ENCODE measurements at places on chromosomes 1 and 21.
A peak's percentile ranks its signal among the peaks of the same experiment; 100 is the strongest.

- DNase-seq: no peak
These were observed 26.7 kb upstream of the CYP4X1 start for GRCh38 chr1:46996659-46997281.

GRCh38 chr1:16721871-16722641, 18.3 kb upstream of the RNU1-4 start:
- no peak for DNase-seq

GRCh38 chr1:219587801-219588561, 24.9 kb downstream of the ZC3H11B start:
- peak; percentile 61 for DNase-seq

DNA sequence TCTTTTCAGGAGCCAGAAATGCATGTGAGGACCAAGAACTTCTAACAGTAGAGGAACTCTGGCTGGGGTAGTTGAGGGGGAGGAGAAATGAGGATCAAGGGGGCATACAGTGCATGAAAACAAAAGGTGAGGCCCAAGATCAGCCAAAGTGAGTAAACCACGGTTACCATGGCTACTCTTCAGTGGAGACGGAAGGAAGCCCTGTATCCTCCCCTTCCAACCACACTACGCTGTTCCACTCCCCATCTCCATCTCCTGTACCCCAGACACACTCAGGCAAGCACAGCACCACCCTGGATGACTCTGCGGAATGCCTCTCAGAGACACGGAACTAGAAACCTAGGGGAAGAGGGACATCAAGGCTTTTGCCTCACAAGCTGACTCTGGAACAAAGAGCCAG, 157.6 kb upstream of the CAMK1G start:
- DNase-seq: no peak

GRCh38 chr1:235503403-235504121, 690 bp downstream of the B3GALNT2 start:
- DNase-seq: peak; percentile 79

GRCh38 chr1:183070923-183071618, 47.9 kb downstream of the LAMC1 start:
- DNase-seq: no peak

DNA sequence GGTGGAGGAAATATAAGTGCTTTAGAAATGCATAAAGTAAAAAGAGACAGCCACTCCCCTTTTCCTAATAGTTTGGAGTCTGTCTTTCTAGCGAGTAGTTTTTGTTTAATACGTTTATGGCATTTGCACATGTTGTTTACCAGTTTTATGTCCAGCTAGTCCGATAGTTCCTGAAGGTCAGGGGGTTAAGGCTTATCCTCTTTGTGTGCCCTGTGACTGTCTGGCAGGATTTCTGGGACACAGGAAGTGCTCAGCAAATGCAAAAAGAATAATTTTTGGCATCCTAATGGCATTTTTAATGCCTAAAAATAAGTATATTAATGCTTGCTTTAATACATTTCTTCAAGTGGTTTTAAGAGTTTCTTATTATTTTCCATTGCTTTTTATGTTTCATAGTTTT, 58.4 kb downstream of the DYRK1A start:
- DNase-seq: no peak

GRCh38 chr1:28926629-28927265, 12.4 kb downstream of the EPB41 start:
- no peak for DNase-seq

GRCh38 chr1:218459450-218459849, 114.3 kb downstream of the TGFB2 start:
- no peak for DNase-seq

GRCh38 chr1:32627596-32628162, 22.7 kb downstream of the ZBTB8OS start:
- DNase-seq: no peak

- no peak for DNase-seq
These were observed 64.5 kb upstream of the SPATA6 start for GRCh38 chr1:48536477-48536876.

GRCh38 chr1:9475061-9475627, 64.1 kb upstream of the SLC25A33 start:
- DNase-seq: no peak

GRCh38 chr21:33259428-33259827, 6.7 kb upstream of the IL10RB start:
- DNase-seq: no peak

DNA sequence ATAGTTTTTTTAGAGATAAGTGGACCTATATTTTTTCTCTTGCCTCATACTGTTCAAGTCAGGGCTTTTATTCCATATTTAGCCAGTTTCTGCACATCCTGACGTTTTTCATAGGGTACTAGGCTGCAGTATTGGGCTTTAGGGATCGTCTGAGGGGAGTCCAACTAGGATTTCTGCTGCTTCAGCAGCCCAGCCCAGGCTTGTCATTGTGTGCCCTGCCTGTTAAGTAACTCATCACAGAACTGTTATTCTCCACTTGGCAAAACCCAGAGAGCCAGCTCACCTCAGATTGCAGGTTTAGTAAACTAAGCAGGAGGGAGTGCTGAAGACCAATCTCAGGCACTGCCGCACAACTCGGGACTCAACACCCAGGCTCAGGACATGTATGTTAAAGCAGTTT, 2.8 kb downstream of the GALNT2 start:
- DNase-seq: peak; percentile 24

DNA sequence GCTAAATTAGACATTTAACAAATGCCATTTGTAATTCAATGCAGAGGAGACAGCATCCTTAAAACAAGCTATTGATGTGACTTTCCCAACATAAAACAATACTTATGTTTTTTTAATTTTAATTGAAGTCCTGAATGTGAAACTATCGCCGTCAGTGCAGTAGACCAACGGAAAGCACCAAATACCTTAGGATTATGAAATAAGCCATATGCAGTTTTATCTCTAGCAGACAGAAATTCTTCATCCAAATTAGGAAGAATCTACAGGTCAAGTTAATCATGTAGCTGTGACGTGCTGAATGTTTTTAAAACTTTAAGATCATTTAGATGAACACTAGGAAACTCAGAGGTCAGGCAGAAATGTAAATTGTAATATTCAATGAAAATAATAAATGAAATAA, 714 bp upstream of the ST6GALNAC5 start:
- no peak for DNase-seq

GRCh38 chr1:174114788-174115448, 44.4 kb upstream of the RABGAP1L start:
- DNase-seq: peak; percentile 86

DNA sequence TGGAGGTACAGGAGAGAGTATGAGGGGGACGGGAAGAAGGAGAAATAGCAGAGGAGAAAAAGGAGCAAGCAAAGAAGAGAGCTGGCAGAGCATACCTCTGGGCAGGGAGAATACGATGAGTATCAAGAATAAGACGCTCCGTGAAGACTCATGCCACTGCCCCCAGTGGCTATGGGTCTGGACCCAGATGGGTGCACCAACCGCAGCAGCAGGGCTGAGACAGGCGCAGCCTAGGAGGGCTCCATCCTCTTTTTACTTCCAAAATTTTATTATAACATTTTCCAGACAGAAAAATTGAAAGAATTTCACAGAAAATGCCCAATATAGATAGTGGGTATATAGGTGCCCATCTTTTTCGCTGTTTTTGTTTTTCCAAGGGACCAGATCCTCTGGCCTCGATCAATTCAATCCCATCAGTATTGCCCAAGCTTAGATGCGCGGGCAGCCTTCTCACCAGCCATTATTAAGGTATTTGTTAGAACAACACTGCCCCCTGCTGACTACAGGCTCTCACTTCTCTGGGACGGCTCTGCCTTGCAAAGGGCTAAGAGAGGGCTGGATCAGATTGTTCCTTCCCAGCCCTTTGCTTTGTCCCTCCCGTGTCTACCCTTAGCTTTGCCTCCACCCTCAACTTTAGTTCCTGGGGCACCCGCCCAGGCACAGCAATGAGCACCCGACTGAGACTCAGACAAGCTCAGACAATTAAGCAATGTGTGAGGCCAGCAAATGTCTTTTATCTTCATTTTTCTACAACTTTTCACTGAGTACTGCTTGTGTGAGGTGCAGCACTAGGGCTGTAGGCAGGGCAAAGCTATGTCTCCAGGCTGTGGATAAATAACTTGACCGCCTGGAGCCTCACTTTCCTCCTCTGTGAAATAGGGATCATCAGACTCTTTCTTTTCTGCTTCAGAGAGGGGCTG, 17.5 kb upstream of the CAMK1G start:
- DNase-seq: peak; percentile 99
